ENCODE measurements at places on chromosomes 7 and 10.

GRCh38 chr10:52956461-52956860 lies 183.9 kb upstream of the MBL2 start:
- DNase-seq = no peak

GRCh38 chr10:105797234-105797890 lies 1156.3 kb downstream of the SORCS3 start:
- DNase-seq = no peak

GRCh38 chr7:39493934-39494333 lies 72.3 kb upstream of the YAE1 start:
- DNase-seq = no peak

DNA sequence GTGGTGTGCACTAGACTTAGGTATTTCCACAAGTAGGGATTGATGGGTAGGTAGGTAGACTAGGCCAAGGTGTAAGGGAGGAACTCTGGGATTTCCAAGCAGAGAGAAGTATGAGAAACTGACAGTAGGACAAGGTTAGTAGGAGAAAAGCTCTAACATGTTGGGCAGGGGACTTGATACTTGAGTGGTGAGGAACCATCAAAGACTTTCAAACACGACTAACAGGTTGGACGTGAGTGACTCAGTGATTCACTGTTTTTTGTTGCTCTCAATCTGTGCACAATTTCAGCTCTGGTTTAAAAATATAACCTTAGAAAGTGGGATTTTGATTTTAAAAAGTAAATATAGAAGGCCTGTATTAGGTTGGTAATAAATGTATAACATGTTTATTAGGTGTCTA lies 44.4 kb downstream of the KLHDC10 start:
- DNase-seq = no peak

DNA sequence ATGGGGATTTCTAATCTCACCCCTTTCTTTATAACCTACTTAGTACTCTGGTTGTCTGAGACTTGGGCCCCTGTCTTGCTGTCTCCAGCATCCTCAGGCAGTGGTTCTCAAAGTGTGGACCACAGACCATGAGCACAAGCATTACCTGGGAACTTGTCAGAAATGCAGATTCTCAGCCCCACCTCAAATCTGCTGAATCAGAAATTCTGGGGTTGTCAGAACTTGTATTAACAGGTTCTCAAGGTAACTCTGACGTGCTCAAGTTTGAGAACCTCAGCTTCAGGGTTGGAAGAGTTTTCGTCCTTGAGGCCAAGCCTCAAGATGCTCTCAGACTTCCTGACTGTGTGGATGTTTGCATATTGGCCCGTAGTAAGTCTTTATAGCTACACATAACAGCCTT lies 97.4 kb downstream of the REEP3 start:
- DNase-seq = no peak

- peak; percentile 26 for DNase-seq
These were observed 61.7 kb upstream of the TARP start for GRCh38 chr7:38335128-38335491.

GRCh38 chr7:282621-283020 lies 7.3 kb upstream of the FOXL3 start:
- no peak for DNase-seq

- no peak for DNase-seq
These were observed 328.4 kb upstream of the NFE2L3 start for GRCh38 chr7:25823571-25823970.

DNA sequence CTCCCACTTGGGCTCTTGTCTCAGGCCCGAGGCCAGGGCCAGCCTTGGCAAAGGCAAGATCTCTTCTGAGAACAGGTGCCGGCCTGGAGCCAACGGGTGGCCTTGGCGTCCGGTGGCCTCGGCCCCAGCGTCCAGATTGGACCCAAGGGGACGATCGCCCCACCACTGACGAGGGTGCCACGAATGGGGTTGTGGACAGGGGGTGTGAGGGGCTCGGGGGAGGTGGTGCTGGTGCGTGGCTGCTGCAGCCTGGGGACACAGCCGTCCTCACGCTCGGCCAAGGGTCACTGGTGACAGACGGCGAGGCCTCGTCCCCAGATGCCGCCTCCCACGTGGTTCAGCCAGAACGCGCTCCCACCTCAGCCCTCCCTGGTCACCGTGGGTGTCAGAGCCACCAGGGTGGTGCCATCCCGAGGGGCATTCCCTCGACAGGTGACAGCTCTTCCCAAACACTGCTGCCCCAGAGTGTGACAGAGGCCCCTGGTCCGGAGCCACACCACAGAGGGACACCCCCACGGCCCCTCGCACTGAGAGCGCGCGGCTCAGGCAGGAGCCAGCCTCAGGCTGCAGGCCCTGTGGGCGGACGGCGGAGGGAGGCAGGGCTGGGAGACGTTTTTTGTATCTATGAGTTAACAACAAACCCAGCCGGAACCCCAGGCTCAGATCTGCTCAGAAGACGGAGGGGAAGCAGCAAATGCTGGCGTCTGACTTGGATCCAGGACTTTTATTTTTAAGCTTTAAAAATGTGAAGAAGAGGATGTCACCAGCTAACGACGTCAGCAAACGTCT lies 18.5 kb upstream of the CFAP46 start:
- DNase-seq = peak; percentile 16

DNA sequence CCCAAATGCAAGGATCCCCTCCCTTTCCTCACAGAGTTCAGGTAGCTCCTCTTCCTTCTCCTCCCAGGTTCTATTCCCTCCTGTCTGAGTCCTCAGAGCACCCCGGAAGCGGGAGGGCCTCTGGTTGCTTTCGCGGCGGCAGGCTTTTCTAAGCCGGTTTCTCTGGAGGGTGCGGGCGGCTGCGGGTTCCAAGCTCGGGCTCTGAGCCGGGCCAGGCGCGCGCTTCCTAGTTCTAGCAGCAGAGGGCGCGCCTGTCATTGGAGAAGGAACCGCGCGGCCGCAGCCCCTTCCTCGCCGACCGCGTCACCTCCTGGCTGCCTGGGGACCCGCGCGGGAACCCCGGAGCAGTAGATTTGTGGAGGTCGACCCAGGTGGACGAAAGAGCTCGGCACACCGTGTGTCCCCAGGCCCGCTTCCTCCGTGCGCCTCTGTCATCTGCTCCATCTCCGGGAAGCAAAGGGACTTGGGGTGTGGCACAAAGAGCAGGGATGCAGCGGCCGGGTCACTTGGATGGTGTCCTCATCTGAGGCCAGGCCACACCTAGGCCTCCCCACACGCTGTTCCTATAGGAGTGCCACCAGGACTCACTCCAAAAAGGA lies 389.0 kb upstream of the PODXL start:
- no peak for DNase-seq

- no peak for DNase-seq
These were observed 361.1 kb downstream of the HGF start for GRCh38 chr7:81408728-81409127.

DNA sequence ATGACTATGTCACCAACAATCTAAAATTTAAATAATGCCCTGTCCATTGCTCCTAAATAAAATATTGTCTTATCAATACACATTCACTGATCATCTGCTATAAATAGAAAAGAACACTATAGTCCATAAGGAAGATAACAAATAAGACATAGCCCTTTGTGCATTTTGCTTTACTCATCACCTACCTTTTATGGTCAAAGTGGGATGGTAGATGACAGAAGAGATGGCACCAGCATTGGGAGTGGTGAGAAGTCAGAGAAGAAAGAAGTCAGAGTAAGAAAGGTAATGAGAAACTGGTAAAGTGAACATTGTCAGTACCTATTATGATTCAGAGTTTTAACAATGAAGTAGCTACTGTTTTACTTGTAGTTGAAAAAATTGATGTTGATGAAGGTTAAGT lies 31.1 kb downstream of the SEMA3E start:
- no peak for DNase-seq

GRCh38 chr10:77338143-77338542 lies 299.5 kb downstream of the KCNMA1 start:
- DNase-seq = no peak

GRCh38 chr10:74983383-74983782 lies 128.1 kb upstream of the SAMD8 start:
- no peak for DNase-seq

DNA sequence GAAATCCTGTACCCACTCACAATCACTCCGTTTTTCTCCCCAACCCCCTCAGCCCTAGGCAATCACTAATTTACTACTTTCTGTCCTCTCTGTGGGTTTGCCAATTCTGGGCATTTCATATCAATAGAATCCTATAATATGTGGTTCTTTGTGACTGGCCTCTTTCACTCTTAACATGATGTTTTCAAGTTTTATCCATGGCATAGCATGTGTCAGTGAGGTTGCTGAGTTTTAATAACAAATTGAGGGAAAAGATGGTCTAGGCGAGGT lies 11.9 kb downstream of the PLAU start:
- no peak for DNase-seq

GRCh38 chr7:44257618-44258422 lies 57.0 kb downstream of the YKT6 start:
- DNase-seq = peak; percentile 79

DNA sequence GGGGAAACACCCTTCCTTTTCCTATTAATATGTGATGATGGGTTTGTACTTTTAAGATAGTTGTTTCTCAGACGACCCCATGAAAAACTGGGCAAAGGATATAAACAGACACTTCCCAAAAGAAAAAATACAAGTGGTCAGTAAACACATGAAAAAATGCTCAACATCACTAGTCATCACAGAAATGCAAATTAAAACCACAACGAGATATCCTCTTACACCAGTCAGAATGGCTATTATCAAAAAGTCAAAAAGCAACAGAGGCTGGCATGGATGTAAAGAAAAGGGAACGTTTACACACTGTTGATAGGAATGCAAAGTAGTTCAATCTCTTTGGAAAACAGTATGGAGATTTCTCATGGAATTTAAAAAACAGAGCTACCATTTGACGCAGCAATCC lies 111.4 kb upstream of the ZEB1 start:
- DNase-seq = no peak

- no peak for DNase-seq
These were observed 462.9 kb upstream of the ZMIZ1 start for GRCh38 chr10:78605800-78606350.

DNA sequence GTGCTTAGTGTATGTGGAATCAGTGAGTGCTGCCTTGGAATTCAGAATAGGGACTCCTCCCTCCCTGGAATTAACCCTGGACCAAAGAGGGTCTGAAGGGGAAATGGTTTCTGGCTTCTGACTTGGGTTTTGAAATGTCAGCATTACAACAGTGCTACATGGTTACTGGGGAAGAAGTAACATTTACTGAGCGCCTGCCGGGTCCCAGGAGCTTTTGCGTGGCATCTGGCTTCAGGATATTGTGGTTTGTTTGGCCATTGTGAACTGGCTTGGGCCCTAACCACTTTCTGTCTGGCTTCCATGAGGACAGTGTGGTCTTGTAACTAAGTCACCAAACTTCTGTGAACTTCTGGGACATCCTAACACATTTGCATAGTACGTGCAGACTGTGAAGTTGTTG lies 21.3 kb downstream of the TSPAN15 start:
- DNase-seq = no peak

DNA sequence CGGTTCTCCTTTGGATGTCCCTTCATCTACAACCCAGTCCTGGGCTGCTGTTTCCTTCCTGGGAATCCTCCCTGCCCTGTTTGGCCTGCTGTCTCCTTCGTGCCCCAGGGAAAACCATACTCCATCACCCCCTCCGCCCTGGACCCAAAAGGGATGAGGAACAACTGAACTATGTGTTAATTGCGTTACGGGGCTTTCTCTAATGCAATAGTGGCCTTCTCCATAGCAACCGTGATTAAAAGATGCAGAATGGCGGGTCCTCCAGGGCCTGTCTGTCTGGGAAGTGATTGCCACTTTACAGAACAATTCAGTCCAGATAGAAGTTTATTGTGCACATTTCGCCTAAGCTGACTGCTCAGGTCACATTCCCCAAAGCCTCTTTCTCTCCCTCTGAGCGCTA lies 112.0 kb upstream of the FGFR2 start:
- no peak for DNase-seq

GRCh38 chr10:132482090-132482800 lies 55.3 kb upstream of the INPP5A start:
- no peak for DNase-seq

DNA sequence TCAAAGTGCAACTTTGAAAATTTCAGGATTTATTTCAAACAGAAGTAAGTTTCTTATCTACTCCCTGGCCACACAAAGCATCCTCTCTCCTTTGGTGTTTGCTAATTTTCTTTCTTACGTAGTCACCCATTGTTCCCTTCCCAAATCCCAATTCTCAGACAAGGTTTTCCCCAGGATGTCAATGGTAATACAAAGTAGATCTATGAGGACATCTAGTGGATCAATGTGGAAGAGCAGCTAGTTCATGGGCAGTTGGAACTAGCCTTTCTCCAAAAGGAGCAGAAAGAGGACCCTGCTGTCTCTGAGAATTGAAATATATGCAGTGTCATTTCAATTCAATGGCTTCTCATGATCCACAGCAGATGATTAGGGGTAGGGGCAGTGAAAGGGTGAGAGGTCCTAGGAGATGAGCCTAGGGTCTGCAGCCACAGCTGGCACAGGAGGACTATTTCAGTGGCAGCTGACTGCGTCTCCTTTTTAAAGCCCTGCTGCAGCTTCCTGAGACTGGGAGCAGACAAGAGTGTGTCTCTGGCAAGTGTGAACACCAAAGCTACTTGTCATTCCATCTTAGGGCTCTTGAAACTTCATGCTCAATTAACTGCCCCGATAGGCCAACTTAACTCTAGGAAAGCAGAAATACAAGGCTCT lies 632.6 kb downstream of the KCNMA1 start:
- DNase-seq = no peak

- no peak for DNase-seq
These were observed 54.2 kb upstream of the CAMK2B start for GRCh38 chr7:44379366-44380188.

GRCh38 chr7:130958846-130959245 lies 224.8 kb upstream of the KLF14 start:
- no peak for DNase-seq

- no peak for DNase-seq
These were observed 52.1 kb downstream of the MPP7 start for GRCh38 chr10:28250782-28251181.

- DNase-seq = no peak
These were observed 35.1 kb upstream of the ZNF716 start for GRCh38 chr7:57414852-57415251.

GRCh38 chr7:33072471-33072870 lies 9.9 kb upstream of the NT5C3A start:
- DNase-seq = no peak

GRCh38 chr7:38385682-38386081 lies 112.2 kb upstream of the TARP start:
- no peak for DNase-seq

DNA sequence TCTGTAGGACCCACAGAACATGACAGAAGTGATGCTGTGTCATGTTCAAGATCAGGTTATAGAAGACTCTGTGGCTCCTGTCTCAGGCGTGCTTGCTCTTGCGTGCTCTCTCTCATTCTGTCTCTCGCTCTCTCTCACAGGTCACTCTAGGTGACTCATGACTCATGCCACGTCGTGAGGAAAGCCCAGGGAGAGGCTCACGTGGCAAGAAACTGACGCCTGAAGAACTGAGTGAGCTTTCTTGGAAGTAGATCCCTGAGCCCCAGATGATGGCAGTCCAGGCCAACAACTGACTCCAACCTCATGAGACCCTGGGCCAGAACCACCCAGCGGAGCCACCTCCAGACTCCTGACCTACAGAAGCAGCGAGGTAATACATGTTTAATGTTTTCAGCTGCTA lies 103.3 kb downstream of the DNMBP start:
- no peak for DNase-seq
